GM12891 (cell line): ENCODE measurements at places on chromosomes 5 and 9.

DNA sequence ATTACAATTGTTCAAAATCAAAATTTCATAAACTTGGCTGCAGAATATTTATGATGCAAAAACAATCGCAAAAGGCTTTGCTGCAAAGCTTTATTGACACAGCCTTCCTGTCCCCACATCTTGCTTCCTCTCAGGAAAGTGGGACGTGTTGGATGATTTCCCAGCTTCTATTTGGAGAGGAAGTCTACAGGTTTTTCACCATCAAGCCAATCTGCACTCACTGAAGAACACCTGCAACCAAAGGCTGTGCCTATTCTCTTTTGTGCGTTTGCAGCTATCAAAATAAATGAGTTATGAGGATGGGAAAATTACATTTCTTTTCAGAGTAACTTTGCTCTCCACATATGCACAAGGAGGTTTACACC, 214.4 kb downstream of the PLK2 start:
- DNase-seq, result no peak

GRCh38 chr5:88895681-88896501, 12.9 kb upstream of the MEF2C start:
- no peak for DNase-seq

GRCh38 chr5:153885141-153885540, 153.6 kb downstream of the FAM114A2 start:
- DNase-seq, result no peak

- peak; percentile 27 for DNase-seq
These were observed 49.5 kb downstream of the TJP2 start for GRCh38 chr9:69223605-69224004.
